ENCODE measurements at places on chromosomes 3 and 15.

GRCh38 chr15:80878242-80878866 lies 99.2 kb downstream of the CEMIP start:
- DNase-seq: peak; percentile 87

- DNase-seq: peak; percentile 6
Observed at GRCh38 chr15:100201376-100202280, 140.1 kb downstream of the ADAMTS17 start.

DNA sequence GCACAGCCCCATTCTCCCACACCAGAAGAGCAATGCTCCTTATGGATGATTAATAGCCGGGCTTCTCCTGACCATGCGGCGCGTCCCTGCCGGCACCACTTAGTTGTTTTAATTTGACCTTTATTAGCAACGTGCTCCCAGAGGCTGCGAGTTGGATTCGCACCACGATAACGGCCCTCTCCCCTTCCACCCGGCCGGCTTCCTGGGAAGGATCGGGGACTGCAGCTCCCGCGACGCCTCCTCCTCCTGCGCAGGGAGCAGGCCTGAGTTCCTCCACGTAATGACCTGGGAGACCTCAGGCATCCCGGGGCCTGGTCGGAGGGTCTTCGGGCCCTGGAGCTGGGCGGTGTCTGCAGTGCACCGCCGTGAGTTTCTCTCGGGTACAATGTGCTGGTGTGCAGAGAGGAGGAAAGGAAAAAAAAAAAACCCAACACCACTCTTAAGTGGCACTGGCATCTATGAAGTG lies 243.3 kb upstream of the TOPAZ1 start:
- DNase-seq: no peak

GRCh38 chr3:27209617-27210264 lies 159.4 kb downstream of the NEK10 start:
- no peak for DNase-seq

DNA sequence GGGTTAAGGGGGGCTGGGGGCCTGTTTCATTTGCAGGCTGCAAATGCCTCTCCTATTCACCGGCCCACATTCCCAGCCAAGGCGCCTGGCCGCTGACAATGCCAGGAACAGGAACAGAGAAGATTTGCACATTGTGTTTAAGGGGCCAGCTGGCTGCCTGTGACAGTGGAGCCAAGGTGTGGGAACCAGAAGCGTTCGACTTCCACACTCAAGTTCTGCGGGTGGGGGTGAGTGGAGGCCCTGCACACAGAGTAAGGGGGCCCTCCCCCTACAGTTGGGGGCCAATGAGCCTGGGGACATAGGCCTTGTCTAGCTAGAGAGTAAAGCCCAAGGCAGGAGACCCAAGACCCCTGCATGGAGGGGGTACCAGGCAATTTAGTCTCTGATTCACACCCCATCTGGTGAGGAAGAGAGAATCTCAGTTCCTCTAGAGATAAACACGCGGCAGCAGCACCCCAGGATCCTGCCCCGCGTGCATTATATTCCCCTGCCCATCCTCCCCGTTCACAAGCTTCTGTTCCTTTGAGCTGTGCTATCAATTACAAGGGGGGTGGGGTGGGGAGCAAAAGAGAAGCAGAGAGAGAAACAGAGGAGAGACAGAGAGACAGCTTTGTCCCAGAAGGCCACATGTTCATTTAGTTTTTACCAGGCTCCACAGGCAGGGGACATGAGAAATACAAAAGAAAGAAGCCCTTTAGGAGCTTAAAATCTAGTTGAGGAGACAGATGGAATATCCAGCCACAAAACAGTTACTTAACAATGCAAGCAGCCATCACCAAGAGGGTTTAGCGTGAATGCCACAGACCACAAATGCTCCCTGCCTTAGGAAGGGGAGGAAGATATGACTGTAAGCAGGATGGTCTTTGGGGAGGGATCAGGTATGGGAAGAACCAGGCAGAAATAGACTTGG lies 9.2 kb downstream of the IGDCC3 start:
- no peak for DNase-seq

DNA sequence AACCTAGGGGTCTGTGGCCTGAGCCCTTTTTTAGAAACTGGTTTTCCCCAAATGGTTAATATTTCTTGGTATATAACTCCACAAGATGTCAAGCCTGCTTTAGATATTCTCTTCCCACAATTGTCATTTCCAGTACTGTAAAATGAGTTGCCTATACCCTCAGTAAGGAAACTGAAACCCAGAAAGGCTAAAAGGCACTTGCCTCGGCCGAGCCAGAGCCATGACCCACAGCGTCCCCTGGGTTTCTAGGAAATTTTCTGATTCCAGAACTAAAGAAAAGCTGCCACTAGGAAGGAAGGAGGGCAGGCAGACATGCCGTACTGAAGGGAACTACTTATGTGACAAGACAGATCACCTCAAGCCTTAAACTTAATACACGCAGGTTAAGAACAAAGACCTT lies 59.1 kb downstream of the ATP8B4 start:
- no peak for DNase-seq

DNA sequence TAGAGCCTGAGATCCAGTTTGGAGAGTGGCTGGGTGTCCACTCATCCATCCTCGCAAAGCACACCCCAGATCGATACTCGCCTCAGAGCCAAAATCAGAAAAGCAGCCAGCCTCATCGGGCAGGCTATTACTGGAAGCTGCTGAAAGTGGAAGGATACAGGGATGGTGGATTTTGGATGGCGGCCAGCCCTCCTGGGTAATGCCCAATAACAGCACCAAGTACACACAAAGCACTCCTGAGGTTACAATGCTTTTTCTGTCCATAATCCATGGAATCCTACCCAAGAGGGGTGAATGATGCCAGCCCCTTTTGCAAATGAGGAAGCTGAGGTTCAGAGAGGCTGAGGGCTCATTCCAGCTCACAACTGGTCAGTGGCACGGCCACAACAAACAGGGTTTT lies 93.1 kb upstream of the SLC6A11 start:
- no peak for DNase-seq

DNA sequence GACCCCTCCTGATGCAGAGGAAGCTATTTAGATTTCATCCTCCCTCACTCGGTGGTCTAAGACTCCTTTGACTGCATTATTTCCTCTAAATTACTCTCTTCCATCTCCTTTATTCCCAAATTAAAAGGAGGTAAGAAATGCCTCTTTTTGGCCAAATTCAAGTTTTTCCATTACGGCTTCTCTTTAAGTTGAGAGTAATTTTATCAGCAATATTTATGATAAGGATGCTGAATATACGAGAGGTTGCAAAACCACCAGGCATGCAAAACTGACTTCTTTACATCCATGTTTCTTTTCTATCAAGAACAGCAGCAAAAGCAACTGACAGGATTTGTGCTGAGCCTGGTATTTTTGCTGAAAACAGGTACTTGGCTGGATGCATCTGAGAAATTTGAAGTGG lies 262.0 kb upstream of the RARB start:
- no peak for DNase-seq

- no peak for DNase-seq
Observed at GRCh38 chr15:60555806-60556205, 76.9 kb upstream of the ICE2 start.

GRCh38 chr3:33360136-33360825 lies 79.9 kb downstream of the UBP1 start:
- DNase-seq: peak; percentile 78

- DNase-seq: no peak
Observed at GRCh38 chr3:64805978-64806377, 118.2 kb upstream of the ADAMTS9 start.

DNA sequence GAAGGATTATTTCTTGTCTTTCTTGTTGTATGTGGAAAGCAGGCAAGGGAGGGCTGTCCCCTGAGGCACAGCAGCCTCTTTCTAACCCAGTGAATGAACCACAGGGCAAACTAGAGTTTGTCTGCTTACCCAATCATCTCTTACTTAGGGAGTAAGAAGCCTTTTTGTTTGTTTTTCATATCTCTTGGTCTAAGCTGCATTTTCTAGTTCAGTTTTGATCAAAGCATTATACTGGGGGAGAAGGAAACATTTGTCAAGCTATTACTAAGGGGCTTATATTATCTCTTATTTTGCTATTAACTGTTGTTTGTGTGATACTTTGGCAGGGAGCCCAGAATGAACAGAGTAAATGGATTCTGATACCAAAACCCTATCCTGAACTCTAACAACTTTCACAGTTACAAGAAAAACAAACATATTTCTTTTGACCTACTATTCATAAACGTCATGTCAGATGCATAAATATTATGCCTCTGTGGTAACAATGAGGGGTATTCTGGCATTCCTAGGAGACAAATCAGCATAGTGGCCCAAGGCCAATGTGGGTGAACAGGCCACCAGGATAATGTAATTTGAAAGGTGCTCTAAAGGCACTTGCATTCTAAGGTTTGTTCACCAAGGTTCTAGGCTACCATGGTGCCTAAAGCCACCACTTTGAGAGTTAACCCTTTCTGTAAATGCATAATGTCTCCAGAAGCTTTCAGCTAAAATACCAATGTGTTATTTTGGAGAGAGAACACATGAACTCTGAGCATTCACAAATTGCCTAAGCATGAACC lies 271.6 kb upstream of the ZPLD1 start:
- peak; percentile 95 for DNase-seq

DNA sequence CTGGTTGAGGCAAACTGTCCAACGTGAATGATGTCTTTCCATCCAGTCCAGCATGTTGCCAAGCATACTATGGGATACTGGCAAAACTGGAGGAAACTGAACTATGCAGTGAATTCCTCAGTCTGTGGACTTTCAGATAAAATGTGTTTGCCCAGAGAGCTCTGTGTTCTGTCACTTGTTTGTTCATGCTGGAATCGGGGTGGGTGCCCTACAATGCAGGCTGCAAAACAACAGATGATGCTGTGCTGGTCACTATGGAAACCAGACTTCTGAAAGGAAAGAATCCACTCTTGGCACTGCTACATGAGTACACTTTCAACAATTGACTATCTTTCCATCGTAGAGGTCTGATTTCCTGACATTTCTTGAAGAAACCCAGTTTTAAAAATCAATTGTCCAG lies 272.5 kb upstream of the ARHGEF26 start:
- DNase-seq: no peak

GRCh38 chr3:72517336-72517735 lies 330.9 kb downstream of the SHQ1 start:
- DNase-seq: no peak

DNA sequence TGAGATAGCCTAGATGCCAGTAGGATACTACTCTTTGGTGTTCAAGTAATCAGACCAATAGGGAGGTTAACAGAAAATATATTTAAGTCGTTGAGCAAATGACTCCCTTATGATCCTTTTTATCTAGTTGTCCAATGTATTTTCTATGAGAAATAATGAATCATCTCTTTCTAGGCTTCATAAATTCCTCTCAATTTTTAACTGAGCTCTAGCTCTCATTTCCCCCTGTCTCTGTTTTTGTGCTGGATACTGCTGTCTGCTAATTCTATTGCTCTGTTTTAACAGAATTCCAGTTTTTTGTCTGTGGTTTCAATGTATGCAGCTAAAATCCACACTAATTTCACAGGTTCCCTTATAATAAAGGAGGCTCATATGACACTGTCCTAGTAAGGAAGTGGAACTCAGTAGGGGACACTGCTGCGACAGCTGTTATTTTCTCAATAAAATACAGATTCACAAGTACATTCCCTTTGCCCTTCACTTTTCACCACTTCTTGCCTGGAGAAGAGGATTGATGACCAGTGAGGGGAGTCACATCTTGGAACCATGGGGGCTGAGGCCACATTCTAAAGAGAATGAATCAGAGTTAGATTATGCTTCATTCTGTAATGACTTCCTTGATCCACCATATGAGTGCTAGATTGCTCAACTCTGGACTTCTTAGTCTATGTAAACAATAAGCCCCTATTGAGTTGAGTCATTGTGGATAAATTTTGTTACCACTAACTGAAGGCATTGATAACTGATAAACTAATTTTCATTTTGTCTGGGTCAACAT lies 558.7 kb upstream of the KCNMB2 start:
- peak; percentile 98 for DNase-seq

DNA sequence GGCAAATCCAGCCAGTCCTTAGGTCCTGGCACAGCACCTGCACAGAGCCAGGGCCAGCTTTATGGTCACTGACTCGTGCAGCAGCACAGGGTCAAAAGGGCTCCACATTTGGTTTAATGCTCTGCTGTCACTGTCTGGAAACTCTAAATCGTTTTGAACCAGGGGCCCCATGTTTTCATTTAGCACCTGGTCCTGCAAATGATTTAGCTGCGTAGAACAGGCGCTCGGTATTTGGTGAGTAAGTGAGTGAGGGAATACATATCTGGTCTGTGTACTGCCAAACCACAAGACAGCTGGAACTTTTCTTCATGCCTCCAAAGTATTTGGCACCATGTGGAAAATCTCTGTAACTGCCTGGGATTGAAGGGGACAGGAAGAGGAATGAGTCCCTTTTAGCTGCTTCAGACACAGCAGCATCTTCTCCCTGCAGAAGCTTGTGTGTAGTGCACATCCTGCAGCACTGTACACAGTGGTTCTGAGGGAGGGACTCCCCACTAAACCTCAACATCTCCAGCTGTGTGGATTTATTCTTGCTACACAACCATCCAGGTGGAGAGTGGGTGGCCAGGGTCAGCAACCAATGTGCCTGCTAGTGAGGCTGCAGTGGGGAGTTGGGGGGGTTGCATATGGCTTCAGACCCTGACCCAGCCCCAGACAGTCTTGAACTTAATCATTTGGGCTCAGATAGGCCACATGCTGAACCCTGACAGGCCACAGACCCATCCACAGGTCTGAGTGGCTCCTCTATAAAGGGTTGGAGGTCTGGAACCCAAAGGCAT lies 1.1 kb downstream of the SH2D7 start:
- peak; percentile 77 for DNase-seq

DNA sequence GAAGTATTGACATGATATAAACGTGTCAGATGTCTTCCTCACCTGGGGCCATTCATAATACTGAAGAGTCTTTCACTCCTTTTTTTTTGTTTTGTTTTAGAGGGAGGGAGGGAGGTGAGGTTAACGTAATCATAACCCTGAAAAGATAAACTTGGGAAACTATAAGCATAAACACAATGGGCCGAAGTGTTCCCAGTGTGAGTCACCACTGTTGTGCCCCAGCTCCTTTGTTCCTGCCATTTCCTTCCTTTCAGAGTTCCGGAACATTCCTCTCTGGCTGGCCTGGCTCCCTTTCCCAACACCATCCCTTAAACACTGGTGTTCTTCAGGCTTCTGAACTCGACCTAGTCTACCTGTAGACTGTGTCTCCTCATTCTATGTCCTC lies 18.6 kb downstream of the PLD1 start:
- DNase-seq: peak; percentile 70

GRCh38 chr3:89571707-89572106 lies 464.3 kb downstream of the EPHA3 start:
- no peak for DNase-seq

DNA sequence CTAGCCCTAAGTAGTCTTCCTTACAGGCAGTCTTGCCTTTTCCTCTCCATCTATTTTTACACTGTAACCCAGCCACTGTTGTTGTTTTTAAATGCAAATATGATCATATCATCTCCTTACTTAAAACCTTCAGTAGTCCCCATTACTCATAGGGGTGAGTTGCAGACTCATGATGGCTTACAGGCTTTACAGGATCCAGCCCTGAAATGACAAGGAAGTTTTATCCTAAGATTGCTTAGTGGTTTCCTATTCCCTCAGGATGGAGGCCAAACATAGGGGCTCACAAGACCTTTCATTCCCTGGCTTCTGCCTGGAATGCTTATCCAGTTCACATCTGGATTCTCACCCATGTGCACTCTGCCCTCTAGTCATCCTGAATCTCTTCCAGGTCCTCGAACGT lies 27.7 kb upstream of the PCOLCE2 start:
- DNase-seq: no peak

Data from iris pigment epithelial cell (primary cell).